ENCODE measurements at places on chromosomes 7 and 10.

GRCh38 chr7:64310426-64310825 lies 3.3 kb upstream of the ZNF736 start:
- no peak for DNase-seq

GRCh38 chr7:128738570-128739047 lies 550 bp upstream of the CALU start:
- DNase-seq: no peak

DNA sequence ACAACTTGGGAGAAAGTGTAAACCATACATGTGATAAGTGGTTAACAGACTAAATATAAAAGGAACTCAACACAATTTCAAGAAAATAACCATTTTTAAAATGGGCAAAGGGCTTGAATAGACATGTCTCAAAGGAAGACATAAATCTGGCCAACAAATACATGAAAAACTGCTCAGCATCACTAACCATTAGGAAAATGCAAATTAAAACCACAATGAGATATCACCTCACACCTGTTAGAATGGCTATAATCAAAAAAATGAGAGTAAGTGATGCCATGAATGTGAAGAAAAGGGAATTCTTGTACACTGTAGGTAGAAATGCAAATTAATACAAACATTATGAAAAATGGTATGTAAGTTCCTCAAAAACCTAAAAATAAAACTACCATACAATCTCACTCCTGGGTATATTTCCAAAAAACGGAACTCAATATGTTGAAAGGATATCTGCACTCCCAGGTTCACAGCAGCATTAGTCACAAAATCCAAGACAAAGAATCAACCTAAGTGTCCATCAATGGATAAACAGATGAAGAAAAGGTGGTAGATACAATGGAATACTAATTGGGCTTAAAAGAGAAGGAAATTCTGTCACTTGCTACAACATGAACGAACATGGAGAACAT lies 5.6 kb downstream of the SNX13 start:
- DNase-seq: no peak

GRCh38 chr10:79353000-79353406 lies 5.7 kb downstream of the PPIF start:
- DNase-seq: no peak

Measured in stimulated activated CD8-positive, alpha-beta memory T cell treated with anti-CD3 and anti-CD28 coated beads, Interleukin-7, amount 100 ng/mL, for 1 hour (primary cell).